ENCODE measurements at places on chromosomes 2 and 18. TPM values are rescaled to one million over a fixed set of nuclear protein-coding genes. Genes with fewer than 3 reads are reported as not detected.

DNA sequence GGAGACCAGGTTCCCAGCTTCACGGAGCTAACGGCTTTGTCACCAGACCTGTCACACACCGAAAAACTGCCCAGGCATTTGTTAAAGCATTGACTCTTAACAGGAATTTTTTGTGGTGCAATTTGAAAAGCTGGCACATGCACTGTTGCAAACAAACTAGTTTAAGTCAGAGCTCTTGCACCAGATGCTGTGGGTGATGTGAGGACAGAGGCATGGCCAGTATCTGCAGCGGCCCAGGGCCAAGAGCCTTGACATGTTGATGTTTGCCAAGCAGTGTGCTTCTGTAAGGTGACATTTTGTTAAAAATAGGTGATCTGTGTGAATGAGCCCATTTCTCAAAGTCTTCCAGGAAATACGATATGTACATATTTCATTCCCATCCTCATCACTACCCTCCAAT lies 142.5 kb downstream of the MTCL1 start:
- H3K4me3 ChIP-seq: no peak overlapping the region
- H3K36me3 ChIP-seq: no peaks in the 10 kb centered on the region
- H3K4me1 ChIP-seq: no peaks in the 10 kb centered on the region
- DNase-seq: no peak

- H3K36me3 ChIP-seq: no peaks in the 10 kb centered on the region
- peaks cover 17% of the 10 kb centered on the region for H3K4me1 ChIP-seq
- H3K4me3 ChIP-seq: no peak overlapping the region
- peaks cover 30% of the 10 kb centered on the region for H3K27me3 ChIP-seq
- no peak overlapping the region for H3K27ac ChIP-seq
- no peak for DNase-seq
These were observed 94.2 kb downstream of the ALPK2 start for GRCh38 chr18:58534535-58535301.

GRCh38 chr18:43650426-43650825 lies 373.1 kb upstream of the SYT4 start:
- no peak overlapping the region for H3K27ac ChIP-seq
- no peak for DNase-seq
- no peaks in the 10 kb centered on the region for H3K4me1 ChIP-seq
- no peak overlapping the region for H3K4me3 ChIP-seq

- no peak for DNase-seq
- H3K27ac ChIP-seq: no peak overlapping the region
- H3K36me3 ChIP-seq: no peaks in the 10 kb centered on the region
- peaks cover 11% of the 10 kb centered on the region for H3K4me1 ChIP-seq
- peaks cover 1% of the 10 kb centered on the region for H3K27me3 ChIP-seq
- no peak overlapping the region for H3K4me3 ChIP-seq
These were observed 17.3 kb downstream of the UNC80 start for GRCh38 chr2:209788925-209789324.

DNA sequence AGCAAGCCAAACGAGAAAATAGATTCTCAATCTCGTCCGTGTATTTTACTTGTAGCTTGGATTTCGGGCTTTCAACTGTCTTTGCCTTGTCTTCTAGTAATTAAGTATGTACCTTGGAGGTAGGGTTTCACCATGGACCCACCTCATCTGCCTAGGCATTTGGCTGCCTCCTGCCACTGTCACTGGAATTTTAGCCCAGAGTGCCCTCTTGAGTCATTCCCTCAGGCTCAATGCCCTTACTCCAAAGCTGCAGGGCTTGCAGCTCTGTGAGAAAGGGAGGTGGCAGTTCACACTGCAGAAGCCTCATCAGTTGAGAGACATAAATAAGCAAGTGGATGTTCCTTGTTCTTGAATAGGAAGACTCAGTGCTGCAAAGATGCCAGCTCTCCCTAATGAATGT lies 89.6 kb downstream of the VSNL1 start:
- DNase-seq: no peak
- peaks cover 5% of the 10 kb centered on the region for H3K4me1 ChIP-seq
- H3K4me3 ChIP-seq: no peak overlapping the region
- H3K27me3 ChIP-seq: peaks cover 3% of the 10 kb centered on the region
- H3K36me3 ChIP-seq: no peaks in the 10 kb centered on the region
- H3K27ac ChIP-seq: no peak overlapping the region

Gene BOLL
- total RNA-seq: not detected

Gene RHBDD1
- total RNA-seq: 32.2 TPM
